ENCODE measurements at places on chromosomes 1 and 21.

- DNase-seq, result no peak
These were observed 36.8 kb downstream of the UBE2U start for GRCh38 chr1:64240206-64240605.

GRCh38 chr1:70778056-70778762 lies 269.4 kb downstream of the PTGER3 start:
- no peak for DNase-seq

DNA sequence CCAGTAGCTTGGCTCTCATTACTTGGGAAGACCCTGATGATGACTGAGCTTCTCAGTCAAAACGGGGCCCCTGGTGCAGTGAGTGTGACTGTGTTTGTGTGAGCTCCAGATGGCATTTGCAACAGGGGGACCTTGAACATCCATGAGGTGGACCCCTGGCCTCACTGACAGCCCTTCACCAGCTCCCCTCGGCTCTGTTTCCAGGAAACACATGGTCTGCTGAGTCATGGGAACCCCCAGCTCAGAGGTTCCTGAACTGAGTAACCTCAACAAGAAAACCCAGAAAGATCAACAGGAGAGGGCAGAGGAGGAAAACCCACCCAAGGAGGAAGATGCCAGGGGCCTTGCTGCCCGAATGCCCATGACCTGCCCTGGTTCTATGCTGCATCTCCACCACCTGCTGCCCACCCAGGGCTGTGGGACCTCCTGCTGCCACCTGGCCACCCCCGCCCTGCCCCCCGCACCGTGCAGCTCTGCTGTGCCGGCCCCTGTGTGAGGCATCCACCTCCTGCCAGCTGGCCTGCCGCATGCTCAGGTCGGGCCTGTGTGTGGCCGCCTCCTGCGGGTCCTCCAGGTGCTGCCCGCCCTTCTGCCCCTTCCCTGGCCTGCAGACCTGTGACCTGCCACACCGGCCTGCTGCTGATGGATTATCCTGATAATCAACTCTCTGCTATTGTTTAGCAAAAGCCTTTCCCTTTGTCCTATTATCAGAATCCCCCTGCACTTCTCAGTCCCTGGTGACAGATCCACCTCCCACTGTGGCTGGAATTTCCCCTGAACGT lies 4.2 kb upstream of the KRTAP12-1 start:
- DNase-seq, result no peak

- no peak for DNase-seq
These were observed 188.5 kb downstream of the SLC45A1 start for GRCh38 chr1:8506456-8506855.

All from prostate gland (tissue), 2 donors.